ENCODE measurements at places on chromosomes 3 and 15.

DNA sequence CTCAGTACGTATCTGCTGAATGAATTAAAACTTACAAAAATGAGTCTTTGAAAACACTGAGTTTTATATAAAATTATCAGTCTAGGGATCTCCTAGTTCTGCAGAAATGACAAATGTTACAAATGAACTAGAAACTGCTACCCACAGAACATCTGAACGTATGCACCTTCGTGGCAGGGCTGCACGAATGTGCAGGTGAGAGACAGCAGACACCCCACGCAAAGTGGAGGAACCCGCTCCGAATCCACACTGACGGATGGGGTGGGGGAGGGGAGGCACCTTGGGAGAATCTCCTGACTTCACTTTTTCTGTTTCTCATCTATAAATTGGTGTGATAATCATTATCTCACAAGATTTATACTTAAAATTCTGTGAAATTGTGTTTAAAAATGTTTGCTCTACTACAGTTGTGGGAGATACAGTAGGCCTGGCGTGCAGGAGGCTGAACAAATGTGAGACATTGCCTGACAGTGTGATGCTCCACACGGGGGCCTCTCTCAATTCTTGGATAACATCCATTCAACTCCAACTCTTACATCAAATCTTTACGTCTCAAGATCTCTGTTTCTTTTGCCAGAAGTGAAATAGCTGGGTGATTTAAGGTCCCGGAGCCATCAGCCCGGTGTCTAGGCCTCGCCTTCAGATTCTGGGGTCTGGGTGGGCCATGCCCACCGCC, 86.9 kb downstream of the ATP10A start:
- no peak for DNase-seq

- DNase-seq = no peak
These were observed 6.0 kb upstream of the PLCB2 start for GRCh38 chr15:40313531-40314398.

DNA sequence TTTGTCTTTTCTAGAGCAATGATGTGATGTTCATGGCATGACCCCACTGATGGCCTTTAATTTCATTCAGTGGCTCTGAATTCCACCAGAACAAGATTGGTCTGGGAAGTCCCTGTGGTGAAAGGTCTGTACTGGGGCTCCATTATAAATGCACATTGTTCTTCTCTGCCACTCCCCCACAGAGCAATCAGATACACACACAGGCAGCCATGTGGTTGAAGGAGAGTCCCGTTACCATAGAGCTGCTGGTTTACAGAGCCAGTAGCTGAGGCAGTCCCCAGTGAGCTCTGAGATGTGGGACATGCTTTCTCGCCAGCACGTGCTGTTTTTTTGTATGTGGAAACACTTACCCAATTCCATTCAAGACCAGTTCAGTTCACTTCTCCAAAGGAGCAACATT, 172.7 kb upstream of the TRIM42 start:
- DNase-seq = peak; percentile 13

DNA sequence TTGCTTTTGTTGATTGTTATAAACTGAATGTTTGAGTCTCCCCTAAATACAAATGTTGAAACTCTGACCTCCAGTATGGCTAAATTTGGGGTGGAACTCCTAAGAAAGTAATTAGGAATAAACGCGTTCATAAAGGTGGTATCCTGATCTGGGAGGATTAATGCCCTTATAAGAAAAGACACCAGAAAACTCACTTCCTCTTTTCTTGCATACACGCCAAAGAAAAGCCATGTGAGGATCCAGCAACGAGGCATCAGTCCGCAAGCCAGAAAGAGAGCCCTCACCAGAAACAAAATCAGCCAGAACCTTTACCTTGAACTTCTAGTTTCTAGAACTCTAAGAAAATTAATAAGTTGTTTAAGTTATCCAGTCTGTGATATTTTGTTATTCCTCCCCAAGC, 37.4 kb upstream of the AZI2 start:
- no peak for DNase-seq

GRCh38 chr3:170507063-170507462, 78.8 kb downstream of the SLC7A14 start:
- DNase-seq = no peak

DNA sequence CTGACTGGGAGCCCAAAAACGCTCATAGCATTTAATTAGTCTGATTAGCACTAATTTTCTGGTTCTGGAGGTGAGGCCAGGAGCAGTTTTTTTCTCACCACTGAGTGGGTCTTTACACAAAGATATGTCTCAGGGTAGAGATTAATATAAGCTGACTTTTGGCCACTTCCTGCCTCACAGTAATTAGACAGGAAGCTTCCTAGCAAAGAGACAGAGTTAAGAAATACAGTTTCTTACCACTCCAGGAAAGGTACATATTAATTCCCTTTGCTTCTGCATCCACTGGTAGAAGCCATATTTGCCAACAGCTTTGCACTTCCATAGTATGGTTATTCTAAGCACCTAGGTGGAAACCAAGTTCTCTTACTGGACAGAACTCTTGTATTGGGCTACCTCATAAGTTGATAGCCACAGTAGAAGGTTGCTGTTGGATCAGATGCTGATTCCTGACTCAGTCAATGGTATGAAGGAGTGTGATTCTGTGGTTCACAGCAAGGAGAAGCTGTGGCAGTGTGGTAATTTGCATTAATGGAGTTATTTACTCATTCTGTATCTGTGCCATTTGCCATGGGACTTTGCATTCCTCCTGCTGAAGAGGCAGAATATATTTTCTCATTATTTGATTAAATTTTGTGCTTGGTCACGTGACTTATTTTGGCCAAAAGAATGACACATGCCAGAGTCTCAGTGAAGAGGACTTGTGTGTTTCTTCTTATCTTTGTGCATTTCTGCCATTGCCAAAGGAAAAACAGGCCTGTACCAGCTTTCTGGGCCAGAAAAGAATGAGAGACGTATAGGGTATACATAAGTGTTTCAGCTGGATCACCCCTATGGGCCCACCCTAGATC, 17.5 kb upstream of the ZBTB20 start:
- no peak for DNase-seq

GRCh38 chr15:45790325-45790943, 155.6 kb downstream of the SQOR start:
- peak; percentile 26 for DNase-seq

GRCh38 chr15:99441444-99441800, 124.4 kb upstream of the MEF2A start:
- no peak for DNase-seq

- DNase-seq = no peak
These were observed 17.8 kb downstream of the GCSAM start for GRCh38 chr3:112115161-112115739.

GRCh38 chr3:117400303-117400702, 690.7 kb downstream of the TUSC7 start:
- DNase-seq = no peak

DNA sequence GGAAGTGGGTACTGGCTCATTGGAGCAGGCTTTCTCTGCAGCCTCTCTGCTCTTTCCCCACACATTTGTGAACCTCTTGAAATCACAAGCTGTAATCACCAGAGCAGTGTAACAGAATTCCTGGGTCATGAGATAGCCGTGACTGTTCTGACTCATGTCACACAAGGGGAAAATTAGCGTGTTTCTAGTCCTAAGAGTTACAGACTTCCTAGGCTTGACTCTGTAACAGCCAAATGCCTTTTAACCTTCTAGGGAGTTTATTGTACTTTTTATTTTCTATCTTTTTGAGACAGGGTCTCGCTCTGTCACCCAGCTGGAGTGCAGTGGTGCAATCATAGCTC, 54.7 kb upstream of the TRAK1 start:
- peak; percentile 97 for DNase-seq

DNA sequence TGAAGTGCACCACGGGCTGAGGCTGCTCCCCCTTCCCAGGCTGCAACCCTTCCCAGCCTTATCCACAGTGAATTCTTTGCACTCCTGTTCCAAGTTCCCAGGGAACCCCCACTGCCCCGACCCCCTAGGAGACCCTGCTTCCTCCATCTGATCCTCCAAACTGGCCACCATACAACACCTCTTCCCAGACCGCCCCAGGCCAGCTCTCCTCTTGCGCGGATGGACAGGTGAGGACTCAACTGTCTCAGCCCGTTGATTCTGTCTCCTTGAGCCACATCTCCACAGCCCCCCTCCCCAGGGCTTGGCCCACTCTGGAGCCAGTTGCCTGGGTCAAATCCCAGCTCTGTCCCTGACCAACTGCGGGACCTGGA, 21.7 kb downstream of the GRIP2 start:
- no peak for DNase-seq

GRCh38 chr3:112735926-112736325, 95.0 kb upstream of the CCDC80 start:
- no peak for DNase-seq

DNA sequence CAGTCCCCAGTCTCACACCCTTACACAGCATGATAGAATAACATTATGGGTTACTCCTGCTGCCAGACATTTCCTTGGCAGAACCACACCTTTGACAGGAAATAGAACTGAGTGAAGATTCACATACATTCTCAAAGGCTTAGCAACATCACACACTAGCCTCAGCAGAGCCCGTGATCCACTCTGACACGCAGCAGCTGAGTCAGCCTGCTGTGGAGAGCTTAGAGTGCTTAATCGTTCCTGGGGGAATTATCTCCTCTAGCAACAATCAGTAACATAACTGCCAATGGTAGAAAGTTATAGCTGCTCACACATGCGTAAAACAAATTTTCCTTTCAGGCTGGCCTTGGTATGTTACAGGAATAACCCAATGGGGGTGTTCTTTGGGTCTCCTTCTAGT, 382.1 kb downstream of the GAP43 start:
- DNase-seq = peak; percentile 99

- DNase-seq = no peak
These were observed 682.5 kb downstream of the NR2F2 start for GRCh38 chr15:97012986-97013385.

- DNase-seq = no peak
These were observed 11.3 kb upstream of the PIAS1 start for GRCh38 chr15:68042855-68043222.

DNA sequence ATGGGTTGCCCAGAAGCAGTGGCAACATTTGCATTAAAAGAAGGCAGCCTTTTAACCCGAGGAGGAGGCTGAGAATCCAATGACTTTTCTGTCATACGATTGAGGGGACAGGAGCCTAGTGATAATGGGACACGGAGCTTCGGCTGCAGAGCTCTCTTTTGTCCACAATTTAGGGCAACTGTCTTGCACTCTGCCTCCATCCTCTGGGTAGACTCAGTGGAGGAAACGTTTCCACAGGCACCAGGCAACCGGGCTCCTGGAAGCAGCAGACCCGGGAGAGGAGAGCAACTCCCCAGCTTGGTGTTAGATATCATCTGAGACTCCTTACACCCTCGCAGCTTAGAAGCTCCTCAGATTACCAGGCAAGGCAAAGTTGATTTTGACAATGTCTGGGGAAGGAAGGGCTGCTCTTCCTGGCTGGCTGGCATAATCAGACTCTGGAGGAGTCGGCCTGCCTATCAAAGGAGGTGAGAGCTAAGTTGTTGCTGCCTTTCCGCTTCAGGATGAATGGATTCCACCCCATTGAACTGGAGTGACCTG, 43.5 kb upstream of the RNU6-1 start:
- DNase-seq = no peak

DNA sequence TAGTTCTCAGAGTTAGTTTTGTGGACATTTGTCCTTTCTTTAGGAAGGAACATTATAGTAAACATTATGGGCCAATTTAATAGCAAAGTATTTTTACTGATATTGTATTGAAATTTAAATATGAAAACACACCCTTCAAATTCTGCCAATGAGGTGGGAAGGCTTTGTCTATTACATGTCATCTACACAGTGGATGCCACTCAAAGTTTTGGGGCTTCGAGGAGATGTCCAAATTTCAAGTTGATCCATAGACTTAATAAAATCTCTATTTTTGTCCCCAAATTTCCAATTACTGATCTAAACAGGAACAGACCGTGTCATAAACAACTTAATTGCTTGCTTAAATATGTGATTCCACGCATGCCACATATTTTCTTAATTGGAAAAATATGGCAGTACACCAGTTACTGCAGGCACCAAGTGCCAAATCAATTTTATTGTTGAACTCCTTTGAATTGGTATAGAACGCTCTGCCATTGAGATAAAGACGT, 1.7 kb downstream of the SHOX2 start:
- DNase-seq = peak; percentile 13

- no peak for DNase-seq
These were observed 406 bp upstream of the RASA2 start for GRCh38 chr3:141486496-141486745.

- DNase-seq = no peak
These were observed 210.5 kb upstream of the TLE3 start for GRCh38 chr15:70308011-70308734.

DNA sequence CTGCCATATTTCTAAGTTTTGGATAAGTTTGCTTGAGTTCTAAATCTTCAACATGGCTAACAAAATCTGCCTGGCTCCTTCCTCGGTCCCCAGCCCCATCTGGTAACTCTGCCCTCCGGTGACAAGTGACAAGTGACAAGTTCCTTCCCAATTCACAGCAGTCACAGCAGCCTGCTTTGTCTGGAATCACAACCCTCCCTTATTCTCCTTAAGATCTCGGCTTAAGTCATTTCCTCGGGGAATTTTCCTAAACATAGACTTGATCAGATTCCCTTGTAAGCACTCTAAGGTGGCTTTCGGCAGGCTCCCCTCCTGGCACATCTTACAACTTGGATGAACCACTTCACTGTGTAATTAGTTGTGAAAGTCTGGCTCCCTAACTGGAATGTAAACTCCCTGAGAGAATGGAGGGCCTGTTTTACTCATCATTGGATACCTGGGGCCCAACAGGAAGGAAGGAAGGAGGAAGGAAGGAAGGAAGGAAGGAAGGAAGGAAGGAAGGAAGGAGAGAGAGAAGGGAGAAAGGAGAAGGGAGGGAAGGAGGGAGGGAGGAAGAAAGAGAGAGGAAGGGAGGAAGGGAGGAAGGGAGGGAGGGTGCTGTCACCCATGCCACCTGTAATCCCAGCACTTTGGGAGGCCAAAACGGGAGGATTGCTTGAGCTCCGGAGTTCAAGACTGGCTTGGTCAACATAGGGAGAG, 126.4 kb downstream of the SHQ1 start:
- no peak for DNase-seq

GRCh38 chr15:60358935-60359682, 38.7 kb downstream of the ANXA2 start:
- peak; percentile 89 for DNase-seq

DNA sequence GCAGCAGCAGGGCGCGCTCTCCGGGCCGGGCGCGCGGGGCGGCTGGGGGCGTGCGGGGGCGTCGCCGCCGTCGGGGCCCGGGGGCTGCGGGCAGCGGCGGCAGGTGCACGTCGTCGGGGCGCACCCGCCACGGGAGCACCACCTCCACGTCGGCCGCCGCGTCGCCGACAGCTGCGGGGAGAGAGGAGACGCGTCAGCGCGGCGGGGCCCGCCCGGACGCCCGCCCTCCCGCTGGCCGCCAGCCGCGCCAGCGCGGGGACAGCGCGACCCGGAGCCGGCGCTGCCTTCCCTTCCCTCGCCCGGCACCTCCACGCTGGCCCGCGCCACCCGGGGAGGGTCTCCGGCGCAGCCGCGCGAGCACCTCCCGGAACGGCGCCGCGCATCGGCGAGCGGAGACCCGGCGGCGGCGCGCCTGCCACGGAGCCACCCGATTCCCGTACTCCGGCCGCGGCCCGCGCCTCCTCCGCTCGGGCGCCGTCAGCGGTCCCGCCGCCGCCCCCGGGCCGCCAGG, 481 bp downstream of the ADAMTS17 start:
- DNase-seq = no peak
